Activated T-cell treated with anti-CD3 and anti-CD28 coated beads, Interleukin-2, amount 50 U/mL, for 72 hours (primary cell): ENCODE measurements at places on chromosomes 7 and 10.

- no peak for DNase-seq
Measured at GRCh38 chr7:66070222-66070621, 5.4 kb upstream of the ASL start.

- no peak for DNase-seq
Measured at GRCh38 chr7:74430961-74431466, 22.7 kb upstream of the GTF2IRD1 start.

DNA sequence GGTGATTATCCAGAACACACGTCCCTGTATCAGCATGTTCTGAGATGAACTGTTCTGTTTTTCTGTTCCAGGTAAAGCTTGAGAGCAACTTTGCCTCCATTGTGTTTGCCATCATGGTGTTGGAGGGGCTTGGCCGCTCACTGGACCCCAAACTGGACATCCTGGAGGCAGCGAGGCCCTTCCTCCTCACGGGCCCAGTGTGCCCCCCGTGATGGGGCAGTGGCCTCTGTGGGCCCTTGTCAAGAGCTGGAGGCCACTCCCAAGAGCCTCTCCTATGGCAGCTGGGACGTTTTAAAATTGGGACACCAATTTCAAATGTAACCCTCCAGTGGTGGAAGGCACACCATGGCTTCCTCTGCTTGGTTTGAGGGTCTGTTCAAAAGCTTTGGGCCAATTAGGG lies 1.9 kb upstream of the NDUFB2 start:
- no peak for DNase-seq

GRCh38 chr7:84780158-84781124 lies 406.4 kb downstream of the SEMA3D start:
- no peak for DNase-seq
